Vagina (tissue), 2 donors: ENCODE measurements at places on chromosomes 3 and 15. TPM values are rescaled to one million over a fixed set of nuclear protein-coding genes. Genes with fewer than 3 reads are reported as not detected.
A peak's percentile ranks its signal among the peaks of the same experiment; 100 is the strongest.

The NDUFAF3 gene
- 91.3 TPM for total RNA-seq

The SNRPA1 gene
- 30.7 TPM for total RNA-seq

The ACP3 gene
- 12.3 TPM for total RNA-seq

The MTHFS gene
- 7.1 TPM for total RNA-seq

The NMNAT3 gene
- total RNA-seq, result 17.4 TPM

DNA sequence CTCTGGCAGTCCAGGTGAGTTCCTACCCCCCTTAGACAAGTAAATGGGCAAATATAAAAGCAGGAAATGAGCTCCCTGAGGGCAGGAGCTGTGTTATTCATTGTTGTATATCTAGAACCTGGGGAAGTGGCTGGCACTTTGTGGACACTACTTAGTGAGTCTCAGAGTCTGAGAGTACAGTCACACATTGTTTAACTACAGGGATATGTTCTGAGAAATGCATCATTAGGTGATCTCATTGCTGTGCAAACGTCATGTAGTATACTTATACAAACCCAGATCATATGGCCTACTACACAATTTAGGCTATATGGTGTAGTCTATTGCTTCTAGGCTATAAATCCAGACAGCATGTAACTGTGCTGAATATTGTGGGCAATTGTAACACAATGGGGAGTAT, 52.4 kb downstream of the DRD3 start:
- DNase-seq, result no peak
- no peaks in the 10 kb centered on the region for H3K27me3 ChIP-seq
- H3K4me1 ChIP-seq, result no peaks in the 10 kb centered on the region

DNA sequence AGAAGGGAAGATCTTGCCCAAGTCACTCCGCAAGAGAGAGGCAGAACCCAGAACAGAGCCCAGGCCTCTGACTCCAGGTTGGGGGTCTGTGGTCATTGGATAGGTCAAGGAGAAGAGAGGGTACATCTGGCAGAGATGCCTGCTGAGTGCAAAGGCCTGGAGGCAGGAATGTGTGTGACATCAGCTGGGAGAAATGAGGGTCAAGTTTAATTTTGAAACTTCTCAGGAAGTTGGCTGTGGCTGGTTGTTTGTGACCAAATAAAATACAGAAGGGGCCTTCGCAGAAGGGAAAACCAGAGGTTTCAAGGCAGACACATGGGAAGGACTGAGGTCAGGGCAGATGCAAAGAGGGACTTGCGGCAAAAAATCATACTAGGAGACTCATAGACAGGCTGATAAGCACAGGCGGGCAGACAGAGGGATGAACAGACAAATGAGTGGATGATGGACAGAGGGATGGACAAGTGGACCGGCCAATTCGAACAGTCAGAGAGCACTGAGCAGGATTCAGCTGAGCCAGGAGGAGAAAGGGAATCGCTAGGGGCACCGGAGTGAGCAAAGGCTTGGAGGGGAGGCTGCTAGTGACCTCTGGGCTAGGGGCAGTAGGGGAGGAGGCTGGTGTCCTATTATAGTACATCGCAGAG, 28.8 kb upstream of the CACNA2D2 start:
- peaks cover 7% of the 10 kb centered on the region for H3K4me1 ChIP-seq
- no peak for DNase-seq
- H3K36me3 ChIP-seq, result no peaks in the 10 kb centered on the region
- H3K4me3 ChIP-seq, result no peak overlapping the region
- peak overlapping the region; percentile 47 for H3K27ac ChIP-seq
- H3K27me3 ChIP-seq, result no peaks in the 10 kb centered on the region

DNA sequence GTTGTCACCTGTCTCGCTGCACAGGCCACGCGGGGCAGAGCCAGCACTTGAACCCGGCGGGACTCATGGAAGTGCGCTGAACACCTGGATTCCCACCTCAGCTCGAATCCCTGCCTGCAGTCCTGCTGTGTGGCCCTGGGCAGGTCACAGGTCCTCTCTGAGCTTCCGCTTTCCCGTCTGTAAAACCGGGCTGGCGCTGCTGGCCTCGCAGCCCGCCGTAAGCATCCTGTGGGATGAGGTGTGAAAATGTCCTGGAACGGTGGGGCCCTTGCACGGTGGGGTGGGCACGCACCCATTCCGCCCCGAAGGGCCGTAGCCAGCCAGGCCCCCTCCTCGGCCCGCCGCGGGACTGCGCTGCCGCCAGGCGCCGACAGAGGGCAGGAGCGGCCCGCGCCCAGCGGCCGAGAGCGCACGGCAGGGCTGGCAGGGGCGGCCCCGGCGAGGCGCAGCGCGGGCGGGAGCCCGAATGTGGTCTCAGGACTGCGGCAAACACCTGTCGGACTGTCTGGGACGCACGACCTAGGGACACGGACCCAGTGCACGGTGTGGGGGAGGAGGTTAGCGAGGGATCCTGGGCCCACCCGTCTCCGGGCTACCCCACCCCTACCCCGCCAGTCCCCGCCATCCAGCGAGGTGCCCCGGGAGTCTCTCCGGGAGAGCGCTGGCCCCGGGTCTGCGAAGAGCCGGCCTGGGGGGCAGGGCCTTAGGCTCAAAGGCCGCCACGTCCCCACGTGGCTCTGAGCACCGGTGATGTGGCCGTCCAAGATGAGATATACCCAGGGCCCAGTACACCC, 40.4 kb downstream of the DNAJB8 start:
- H3K27ac ChIP-seq, result no peak overlapping the region
- H3K27me3 ChIP-seq, result no peaks in the 10 kb centered on the region
- H3K4me3 ChIP-seq, result peak overlapping the region; percentile 37
- H3K36me3 ChIP-seq, result no peaks in the 10 kb centered on the region
- no peaks in the 10 kb centered on the region for H3K4me1 ChIP-seq
- DNase-seq, result no peak

DNA sequence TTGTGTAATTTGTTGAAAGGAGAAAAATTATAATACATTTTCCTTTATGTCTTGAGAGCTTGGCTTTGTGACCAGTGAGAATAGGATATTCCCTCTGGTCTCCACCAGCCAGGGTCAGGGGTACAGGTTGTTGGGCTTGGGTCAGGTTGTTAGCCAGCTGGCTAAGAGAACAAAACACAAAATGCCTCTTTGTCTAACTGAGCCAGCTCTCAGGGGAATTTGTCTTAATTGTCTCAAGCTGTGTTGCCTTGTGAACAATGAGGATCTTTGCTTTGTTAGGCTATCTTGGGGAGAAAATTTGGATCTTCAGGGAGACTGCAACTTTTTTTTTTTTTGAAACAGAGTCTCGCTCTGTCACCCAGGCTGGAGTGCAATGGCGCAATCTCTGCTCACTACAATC, 17.7 kb upstream of the GK5 start:
- H3K4me3 ChIP-seq, result no peak overlapping the region
- DNase-seq, result no peak
- no peaks in the 10 kb centered on the region for H3K36me3 ChIP-seq
- H3K4me1 ChIP-seq, result no peaks in the 10 kb centered on the region
- H3K27me3 ChIP-seq, result no peaks in the 10 kb centered on the region

DNA sequence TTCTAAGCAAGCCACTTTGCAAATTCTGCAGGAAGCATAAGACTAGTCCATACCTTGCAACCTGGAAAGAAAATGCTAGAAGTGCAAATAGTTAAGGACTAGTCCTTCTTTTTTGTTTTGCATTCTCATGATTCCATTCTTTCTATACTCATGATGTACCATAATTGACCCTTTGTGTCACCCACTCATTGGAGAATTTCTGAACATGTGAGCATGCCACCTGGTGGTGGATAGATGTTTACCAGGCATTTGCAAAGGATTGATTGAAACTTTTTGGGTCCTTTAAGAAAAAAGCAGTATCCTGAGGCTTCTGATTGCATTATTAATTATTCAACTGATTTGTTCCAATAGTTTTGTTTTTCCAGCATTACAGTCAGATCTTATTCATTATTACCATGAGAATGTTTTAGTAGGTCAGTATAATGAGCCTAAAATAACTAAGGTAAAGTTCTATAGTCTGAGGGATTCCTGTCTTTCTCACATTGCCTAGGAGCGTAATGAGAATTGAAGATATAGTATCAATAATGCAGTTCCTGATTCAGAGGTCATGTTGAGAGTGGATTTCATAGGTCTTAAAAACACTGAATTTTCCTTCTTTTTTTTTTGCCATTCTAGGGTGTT, 20.2 kb upstream of the DIPK2A start:
- H3K4me3 ChIP-seq, result no peak overlapping the region
- no peak overlapping the region for H3K27ac ChIP-seq
- H3K36me3 ChIP-seq, result no peaks in the 10 kb centered on the region
- no peak for DNase-seq
- H3K4me1 ChIP-seq, result no peaks in the 10 kb centered on the region
- H3K27me3 ChIP-seq, result no peaks in the 10 kb centered on the region

GRCh38 chr3:36250191-36250590, 130.1 kb upstream of the STAC start:
- no peaks in the 10 kb centered on the region for H3K36me3 ChIP-seq
- DNase-seq, result no peak
- H3K4me1 ChIP-seq, result no peaks in the 10 kb centered on the region
- H3K27ac ChIP-seq, result no peak overlapping the region

- H3K4me1 ChIP-seq, result peaks cover 10% of the 10 kb centered on the region
- no peaks in the 10 kb centered on the region for H3K27me3 ChIP-seq
- H3K36me3 ChIP-seq, result no peaks in the 10 kb centered on the region
- peak overlapping the region; percentile 33 for H3K27ac ChIP-seq
Measured at GRCh38 chr3:197540961-197541377, 14.8 kb downstream of the BDH1 start.

- H3K27ac ChIP-seq, result no peak overlapping the region
- DNase-seq, result no peak
- H3K27me3 ChIP-seq, result no peaks in the 10 kb centered on the region
- no peaks in the 10 kb centered on the region for H3K4me1 ChIP-seq
- no peaks in the 10 kb centered on the region for H3K36me3 ChIP-seq
Measured at GRCh38 chr15:93265111-93265556, 176.1 kb upstream of the RGMA start.

DNA sequence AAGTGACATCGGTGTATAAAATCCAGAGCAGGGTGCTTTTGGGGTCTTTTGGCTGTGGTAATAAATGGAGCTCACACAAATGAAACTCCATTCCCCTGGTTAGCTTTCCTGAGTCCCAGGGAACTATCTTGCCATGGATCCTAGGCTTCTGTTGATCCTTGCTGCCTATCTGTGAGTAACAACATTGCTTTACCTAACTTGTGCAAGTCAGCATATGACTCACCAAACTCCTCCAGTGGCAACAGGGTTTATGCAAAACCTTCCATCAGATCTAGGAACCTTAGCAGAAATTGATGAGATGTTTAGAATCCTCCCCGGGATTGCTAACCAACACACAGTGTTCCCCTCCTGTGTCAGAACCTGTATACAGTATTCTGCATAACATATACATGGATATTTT, 105.4 kb downstream of the SCAPER start:
- no peak overlapping the region for H3K27ac ChIP-seq
- no peaks in the 10 kb centered on the region for H3K27me3 ChIP-seq
- DNase-seq, result no peak
- no peaks in the 10 kb centered on the region for H3K36me3 ChIP-seq
- H3K4me1 ChIP-seq, result no peaks in the 10 kb centered on the region

DNA sequence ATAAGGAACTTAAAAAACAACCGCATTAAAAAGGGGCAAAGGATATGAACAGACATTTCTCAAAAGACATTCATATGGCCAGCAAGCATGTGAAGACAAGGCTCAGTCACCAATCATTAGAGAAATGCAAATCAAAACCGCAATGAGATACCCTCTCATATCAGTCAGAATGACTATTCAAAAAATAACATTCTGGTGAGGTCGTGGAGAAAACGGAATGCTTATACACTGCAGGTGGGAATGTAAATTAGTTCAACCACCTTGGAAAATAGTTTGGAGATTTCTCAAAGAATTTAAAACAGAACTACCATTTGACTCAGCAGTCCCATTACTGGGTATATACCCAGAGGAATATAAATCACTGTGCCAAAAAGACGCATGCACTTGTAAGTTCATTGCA, 496.6 kb upstream of the SGO1 start:
- H3K36me3 ChIP-seq, result no peaks in the 10 kb centered on the region
- H3K4me3 ChIP-seq, result no peak overlapping the region
- H3K27me3 ChIP-seq, result no peaks in the 10 kb centered on the region
- H3K27ac ChIP-seq, result no peak overlapping the region
- no peak for DNase-seq

- peaks cover 6% of the 10 kb centered on the region for H3K4me1 ChIP-seq
- H3K36me3 ChIP-seq, result no peaks in the 10 kb centered on the region
- peak overlapping the region; percentile 89 for H3K27ac ChIP-seq
- DNase-seq, result no peak
- no peak overlapping the region for H3K4me3 ChIP-seq
Measured at GRCh38 chr3:187287256-187287655, 4.3 kb downstream of the MASP1 start.

- DNase-seq, result no peak
- no peaks in the 10 kb centered on the region for H3K27me3 ChIP-seq
- H3K27ac ChIP-seq, result no peak overlapping the region
- no peak overlapping the region for H3K4me3 ChIP-seq
- peaks cover 48% of the 10 kb centered on the region for H3K4me1 ChIP-seq
- no peaks in the 10 kb centered on the region for H3K36me3 ChIP-seq
Measured at GRCh38 chr15:80070840-80071239, 11.4 kb downstream of the ZFAND6 start.
